ENCODE measurements at places on chromosomes 2 and 18.

DNA sequence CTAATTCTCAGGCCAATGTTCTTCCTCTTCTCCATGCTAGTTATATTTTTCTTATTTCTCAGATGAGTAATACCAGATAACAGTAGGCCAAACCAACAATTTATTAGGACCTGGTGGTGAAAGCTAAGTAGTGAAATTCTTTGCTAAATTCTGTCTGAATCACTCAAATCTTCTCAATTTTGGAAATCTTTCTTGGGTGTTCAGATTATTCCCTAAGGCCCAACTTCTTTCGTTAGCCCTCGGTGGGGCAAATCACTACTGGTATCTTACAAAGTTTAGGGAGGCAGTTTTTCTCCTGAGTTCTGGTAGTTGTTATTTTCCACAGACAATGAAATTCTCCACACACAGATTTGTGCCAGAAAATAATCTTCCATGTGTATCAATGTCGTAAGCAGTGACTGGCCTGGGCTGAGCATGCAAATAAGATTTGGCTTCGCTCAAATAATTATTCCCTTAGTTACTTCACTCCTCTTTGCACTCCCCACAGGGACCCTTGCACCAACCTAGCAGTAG is 443.5 kb upstream of the SLC14A2 start:
- DNase-seq: no peak

GRCh38 chr2:222196159-222196558 is 102.6 kb downstream of the PAX3 start:
- no peak for DNase-seq

GRCh38 chr2:237361194-237362004 is 52.6 kb downstream of the COL6A3 start:
- DNase-seq: no peak

- DNase-seq: peak; percentile 92
These were observed 336.2 kb downstream of the ZEB2 start for GRCh38 chr2:144183727-144184126.

GRCh38 chr18:43719267-43719795 is 442.0 kb upstream of the SYT4 start:
- DNase-seq: no peak

- DNase-seq: no peak
These were observed 136.8 kb downstream of the WDSUB1 start for GRCh38 chr2:159149747-159150146.

DNA sequence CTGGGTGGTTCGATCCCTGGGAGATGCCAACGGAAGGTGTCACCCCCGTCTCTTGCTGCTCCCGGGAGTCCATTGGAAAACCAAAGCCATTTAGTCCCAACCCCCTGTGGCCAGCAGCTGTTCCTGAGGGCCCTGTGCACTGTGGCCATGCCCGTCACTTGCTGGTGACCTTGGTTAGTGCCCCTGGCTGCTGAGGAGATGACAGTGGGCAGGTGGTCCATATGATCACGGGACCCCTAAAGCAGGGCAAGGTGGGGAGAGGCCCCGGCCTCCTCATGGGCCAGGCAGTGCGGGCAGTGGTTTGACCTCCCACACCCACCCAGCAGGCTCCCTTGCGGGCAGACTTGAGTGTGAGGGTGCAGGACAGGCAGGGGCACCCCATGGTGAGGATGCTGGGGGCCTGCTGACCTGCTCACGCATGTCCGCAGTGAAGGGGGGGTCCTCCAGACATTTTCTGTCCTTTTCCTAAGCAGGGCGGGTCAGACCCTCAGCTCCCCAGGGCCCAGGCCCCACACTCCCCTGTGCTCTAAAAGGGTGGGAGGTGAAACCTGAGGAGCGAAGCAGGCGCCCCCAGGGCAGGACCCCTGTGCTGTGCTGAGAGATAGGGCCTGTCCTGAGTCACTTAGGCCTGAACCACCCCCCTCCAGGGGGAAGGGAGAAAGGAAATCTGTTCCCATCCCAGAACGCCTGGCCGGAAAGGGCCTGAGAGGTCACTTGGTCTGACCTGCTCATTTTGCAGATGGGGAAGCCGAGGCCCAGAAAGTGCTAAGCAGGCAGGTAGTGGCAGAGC is 6.8 kb downstream of the ITM2C start:
- peak; percentile 29 for DNase-seq
